ENCODE measurements at places on chromosomes 4 and X. TPM values are rescaled to one million over a fixed set of nuclear protein-coding genes. Genes with fewer than 3 reads are reported as not detected.

GRCh38 chr4:6769989-6770420 lies 12.5 kb upstream of the KIAA0232 start:
- no peaks in the 10 kb centered on the region for H3K27me3 ChIP-seq
- H3K36me3 ChIP-seq, result no peaks in the 10 kb centered on the region
- H3K27ac ChIP-seq, result no peak overlapping the region
- no peak overlapping the region for H3K4me3 ChIP-seq
- peaks cover 13% of the 10 kb centered on the region for H3K4me1 ChIP-seq

DNA sequence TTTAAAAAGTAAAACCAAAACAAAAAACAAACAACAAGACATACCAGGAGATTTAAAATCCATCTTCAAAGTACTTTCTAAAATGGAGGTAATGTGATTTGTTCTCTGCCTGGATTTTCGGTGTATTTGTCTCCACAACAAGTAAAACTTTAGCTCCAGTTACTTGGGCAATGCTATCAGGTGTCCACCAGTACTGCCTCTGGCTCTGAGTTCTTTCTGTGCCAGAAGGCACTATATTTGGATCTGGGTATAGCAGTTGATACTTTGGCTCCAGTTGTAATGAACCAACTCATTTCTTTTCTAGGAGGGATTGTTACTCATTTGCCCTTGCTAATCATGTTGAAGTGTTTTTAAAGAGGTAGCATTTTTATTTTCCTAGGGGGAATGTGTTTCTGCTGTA lies 9.5 kb upstream of the PDLIM5 start:
- H3K4me1 ChIP-seq, result no peaks in the 10 kb centered on the region
- no peak for DNase-seq
- H3K36me3 ChIP-seq, result no peaks in the 10 kb centered on the region
- H3K27ac ChIP-seq, result no peak overlapping the region
- no peak overlapping the region for H3K4me3 ChIP-seq
- peaks cover 5% of the 10 kb centered on the region for H3K27me3 ChIP-seq

GRCh38 chr4:55017406-55017805 lies 108.0 kb downstream of the KDR start:
- H3K4me1 ChIP-seq, result no peaks in the 10 kb centered on the region
- H3K27ac ChIP-seq, result no peak overlapping the region
- H3K4me3 ChIP-seq, result no peak overlapping the region
- H3K27me3 ChIP-seq, result peaks cover 10% of the 10 kb centered on the region
- no peaks in the 10 kb centered on the region for H3K36me3 ChIP-seq
- no peak for DNase-seq

DNA sequence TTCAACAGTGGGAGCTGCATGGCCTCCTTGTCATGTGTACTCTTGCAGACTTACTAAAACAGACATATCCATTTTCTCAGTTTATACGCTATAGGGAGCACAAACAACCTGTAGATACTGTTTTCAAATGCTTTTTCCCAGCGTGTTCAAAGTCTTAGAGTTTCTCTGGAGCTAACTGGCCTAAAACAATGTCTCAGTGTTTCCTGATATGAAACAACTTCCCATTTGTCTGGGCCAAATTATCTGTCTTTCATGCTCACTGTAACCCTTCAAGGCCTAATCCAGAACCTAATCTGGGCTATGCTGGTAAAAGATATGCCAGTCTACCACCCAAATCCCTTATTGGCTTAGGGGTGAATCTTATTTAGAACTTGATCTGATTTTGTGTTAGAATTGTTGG lies 38.8 kb downstream of the RAB40A start:
- no peak for DNase-seq
- H3K4me1 ChIP-seq, result no peaks in the 10 kb centered on the region
- no peaks in the 10 kb centered on the region for H3K36me3 ChIP-seq
- no peak overlapping the region for H3K27ac ChIP-seq
- H3K4me3 ChIP-seq, result no peak overlapping the region

DNA sequence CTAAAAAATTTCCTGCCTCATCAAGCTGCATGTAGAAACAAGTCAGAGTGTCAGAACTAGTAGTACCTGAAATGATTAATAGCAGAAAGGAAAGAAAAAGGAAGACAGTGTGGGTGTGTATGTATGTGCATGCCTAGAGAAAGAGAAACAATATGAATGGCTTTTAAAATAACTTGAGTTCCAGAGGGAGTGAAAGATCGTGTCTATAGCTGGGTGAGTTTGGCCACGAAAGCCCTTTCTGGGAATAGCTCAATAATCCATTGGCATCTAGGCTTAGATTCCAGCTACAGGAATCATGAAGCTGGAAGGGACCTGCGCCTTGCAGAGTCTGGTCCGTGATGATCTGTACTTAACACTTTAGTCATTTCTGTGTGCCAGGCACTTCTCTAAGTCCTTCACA lies 195.6 kb downstream of the RAPGEF2 start:
- H3K4me1 ChIP-seq, result peaks cover 27% of the 10 kb centered on the region
- no peak for DNase-seq
- H3K27me3 ChIP-seq, result no peaks in the 10 kb centered on the region

- no peak for DNase-seq
- H3K4me1 ChIP-seq, result no peaks in the 10 kb centered on the region
- H3K36me3 ChIP-seq, result no peaks in the 10 kb centered on the region
- no peak overlapping the region for H3K4me3 ChIP-seq
- H3K27ac ChIP-seq, result no peak overlapping the region
Measured at GRCh38 chr4:73668782-73669201, 48.6 kb upstream of the RASSF6 start.

The BRCC3 gene
- total RNA-seq, result 30.3 TPM

The SHOX gene
- total RNA-seq, result not detected

- peaks cover 6% of the 10 kb centered on the region for H3K36me3 ChIP-seq
- DNase-seq, result no peak
- no peak overlapping the region for H3K27ac ChIP-seq
- H3K4me1 ChIP-seq, result peaks cover 27% of the 10 kb centered on the region
Measured at GRCh38 chr4:86999136-86999643, 64.4 kb downstream of the AFF1 start.

- H3K36me3 ChIP-seq, result no peaks in the 10 kb centered on the region
- DNase-seq, result no peak
- H3K27ac ChIP-seq, result no peak overlapping the region
Measured at GRCh38 chr4:185730849-185731608, 81.0 kb downstream of the SORBS2 start.

DNA sequence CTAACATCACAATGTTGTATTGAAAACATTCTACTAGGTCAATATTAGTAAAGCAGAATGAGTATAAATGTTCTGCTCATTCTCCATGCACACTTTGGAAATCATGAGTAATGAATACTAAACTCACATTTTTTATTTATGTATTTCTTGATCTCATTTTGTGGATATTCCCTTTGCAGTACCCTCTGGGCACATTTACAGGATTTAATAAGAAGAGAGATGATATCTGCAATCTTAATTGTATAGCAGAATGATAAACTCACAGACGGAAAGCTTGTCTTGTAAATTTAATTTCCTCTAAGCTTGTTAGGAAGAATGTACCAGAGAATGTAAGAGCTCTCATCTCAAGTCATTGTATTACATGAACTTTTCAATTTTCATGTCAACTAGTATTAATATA lies 1279.7 kb downstream of the PCDH7 start:
- no peaks in the 10 kb centered on the region for H3K36me3 ChIP-seq
- no peak for DNase-seq
- no peak overlapping the region for H3K4me3 ChIP-seq

- H3K4me3 ChIP-seq, result no peak overlapping the region
- DNase-seq, result no peak
- peaks cover 3% of the 10 kb centered on the region for H3K4me1 ChIP-seq
- no peak overlapping the region for H3K27ac ChIP-seq
- H3K27me3 ChIP-seq, result no peaks in the 10 kb centered on the region
Measured at GRCh38 chr4:85607624-85608023, 132.7 kb downstream of the ARHGAP24 start.

DNA sequence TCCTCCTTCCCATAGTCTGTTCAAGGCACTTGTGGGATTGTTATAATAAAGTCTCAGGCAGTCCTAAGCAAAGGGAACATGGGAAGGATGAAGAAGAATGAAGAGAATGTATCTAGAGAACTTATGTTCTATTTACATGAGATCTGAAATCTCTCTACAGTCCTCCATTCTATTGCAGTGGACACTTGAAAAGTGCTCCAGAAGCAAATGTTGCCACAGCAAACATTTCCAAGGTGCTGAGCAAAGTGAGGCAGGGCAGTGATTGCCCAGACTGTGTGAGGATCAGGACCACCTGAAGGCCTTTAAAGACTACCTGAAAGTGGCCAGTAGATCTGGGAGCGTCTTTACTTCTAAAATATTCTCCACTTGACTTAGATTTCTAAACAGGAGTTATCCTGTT lies 203.5 kb downstream of the RBM46 start:
- peaks cover 2% of the 10 kb centered on the region for H3K27me3 ChIP-seq
- no peaks in the 10 kb centered on the region for H3K4me1 ChIP-seq
- no peak for DNase-seq
- no peak overlapping the region for H3K4me3 ChIP-seq

DNA sequence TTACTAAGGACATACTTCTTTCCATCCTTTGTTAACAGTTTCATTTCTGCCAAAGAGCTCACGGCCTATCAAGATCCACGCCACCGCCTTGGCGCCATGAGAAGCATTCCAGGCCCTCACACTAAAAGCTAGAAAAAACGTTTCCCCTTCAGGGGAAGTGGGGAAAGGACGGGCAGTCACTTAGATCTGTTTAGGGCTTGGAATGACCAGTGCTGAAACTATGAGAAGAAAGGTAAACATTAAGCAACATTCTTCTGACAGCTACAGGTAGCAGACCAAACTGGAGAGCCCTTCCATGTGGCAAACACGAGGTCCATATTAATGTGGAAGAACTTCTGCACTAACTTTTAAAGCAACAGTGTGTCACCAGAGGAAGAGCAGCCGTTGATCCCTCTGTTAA lies 146.7 kb downstream of the SH3KBP1 start:
- H3K27ac ChIP-seq, result peak overlapping the region; percentile 66
- no peak for DNase-seq
- H3K36me3 ChIP-seq, result peaks cover 45% of the 10 kb centered on the region
- peaks cover 83% of the 10 kb centered on the region for H3K4me1 ChIP-seq
- no peak overlapping the region for H3K4me3 ChIP-seq
- no peaks in the 10 kb centered on the region for H3K27me3 ChIP-seq

DNA sequence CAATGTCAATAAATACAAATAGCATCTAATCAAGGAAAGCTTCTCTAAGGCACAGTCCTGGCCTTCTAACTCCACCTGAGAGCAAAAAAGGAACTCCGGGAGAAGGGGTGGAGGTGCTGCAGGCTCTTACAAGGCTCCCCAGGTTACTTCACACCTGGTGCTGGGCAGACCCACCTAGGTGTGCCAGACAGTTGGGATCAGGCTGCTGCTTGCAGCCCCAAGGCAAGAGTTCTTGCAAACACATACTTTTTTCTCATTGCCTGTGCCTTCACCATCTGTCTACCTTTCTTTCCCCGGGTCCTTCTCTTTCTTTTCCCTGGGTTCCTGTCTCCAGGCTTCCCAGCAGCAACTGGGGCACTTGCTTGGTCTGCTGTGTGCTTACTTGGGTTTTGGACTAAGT lies 81.4 kb upstream of the STIM2 start:
- H3K27me3 ChIP-seq, result no peaks in the 10 kb centered on the region
- no peak overlapping the region for H3K4me3 ChIP-seq

- no peaks in the 10 kb centered on the region for H3K4me1 ChIP-seq
- peaks cover 3% of the 10 kb centered on the region for H3K27me3 ChIP-seq
- no peak for DNase-seq
Measured at GRCh38 chr4:81684352-81684751, 212.6 kb upstream of the RASGEF1B start.

The PNMA6A gene
- 0.39 TPM for total RNA-seq

The CT45A8 gene
- not detected for total RNA-seq

GRCh38 chr4:73340917-73341316 lies 63.2 kb upstream of the ALB start:
- no peaks in the 10 kb centered on the region for H3K36me3 ChIP-seq
- no peak for DNase-seq
- H3K4me1 ChIP-seq, result no peaks in the 10 kb centered on the region
- no peak overlapping the region for H3K27ac ChIP-seq
- peaks cover 2% of the 10 kb centered on the region for H3K27me3 ChIP-seq
- H3K4me3 ChIP-seq, result no peak overlapping the region

- DNase-seq, result no peak
- H3K36me3 ChIP-seq, result no peaks in the 10 kb centered on the region
- no peak overlapping the region for H3K4me3 ChIP-seq
Measured at GRCh38 chr4:31360786-31361185, 640.6 kb downstream of the PCDH7 start.

DNA sequence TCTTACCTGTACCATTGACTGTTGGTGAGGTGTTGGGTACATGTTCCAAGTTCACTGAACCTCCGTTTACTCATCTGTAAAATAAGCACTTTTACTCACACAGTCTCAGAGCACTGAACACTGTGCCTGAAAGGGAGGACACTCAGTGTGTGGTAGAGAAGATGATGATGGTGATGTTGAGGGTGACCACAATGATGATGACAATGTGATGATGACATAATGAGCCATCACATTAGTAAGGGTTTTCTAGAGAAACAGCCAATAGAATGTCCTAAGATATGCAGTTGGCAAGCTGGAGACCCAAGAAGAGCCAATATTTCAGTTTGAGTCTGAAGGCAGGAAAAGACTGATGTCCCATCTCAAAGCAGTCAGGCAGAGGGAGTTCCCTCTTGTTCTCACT lies 315.4 kb upstream of the IGFBP7 start:
- no peak overlapping the region for H3K4me3 ChIP-seq
- no peaks in the 10 kb centered on the region for H3K27me3 ChIP-seq
- no peak overlapping the region for H3K27ac ChIP-seq

The FGFBP1 gene
- total RNA-seq, result not detected

DNA sequence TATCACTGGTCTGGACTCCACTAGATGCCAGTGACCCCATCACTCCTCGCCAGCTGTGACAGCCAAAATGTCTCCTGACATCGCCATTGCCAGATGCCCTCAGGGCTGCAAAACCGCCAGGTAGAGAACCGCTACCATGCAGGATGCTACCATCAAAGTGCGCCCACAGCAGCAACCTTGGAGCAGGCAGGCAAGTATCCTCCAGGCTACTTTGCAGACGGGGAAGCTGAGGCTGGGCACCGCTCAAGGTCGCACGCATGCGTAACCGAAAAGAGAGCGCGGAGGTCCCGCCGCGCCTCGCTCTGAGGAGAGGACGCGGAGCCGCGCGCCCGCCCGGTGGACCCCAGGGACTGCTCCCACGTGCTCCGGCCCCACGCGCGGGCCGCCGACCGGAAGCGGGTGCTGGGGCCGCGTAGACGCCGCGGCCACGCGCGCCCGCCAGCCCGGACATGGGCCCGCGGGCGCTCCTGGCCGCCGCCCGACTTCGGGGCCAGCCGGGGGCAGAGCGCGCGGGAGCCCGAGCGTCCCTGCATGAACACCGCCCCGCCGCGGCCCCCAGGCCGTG lies at the start of gene STS:
STS (plus strand) TSS at position 300 of the 565 bp plus-strand sequence. CDS start 105,488 bp downstream, outside the sequence.
- H3K27ac ChIP-seq, result peak within 1 kb of the TSS; percentile 86
- H3K27me3 ChIP-seq, result no peaks in the 10 kb centered on the region
- peak; percentile 47 for DNase-seq
- peak within 1 kb of the TSS; percentile 79 for H3K4me3 ChIP-seq
- no peaks in the 10 kb centered on the region for H3K36me3 ChIP-seq

Data from activated CD4-positive, alpha-beta T cell treated with anti-CD3 and anti-CD28 coated beads for 36 hours (primary cell).